ENCODE measurements at places on chromosomes 16 and 17.
A peak's percentile ranks its signal among the peaks of the same experiment; 100 is the strongest.

DNA sequence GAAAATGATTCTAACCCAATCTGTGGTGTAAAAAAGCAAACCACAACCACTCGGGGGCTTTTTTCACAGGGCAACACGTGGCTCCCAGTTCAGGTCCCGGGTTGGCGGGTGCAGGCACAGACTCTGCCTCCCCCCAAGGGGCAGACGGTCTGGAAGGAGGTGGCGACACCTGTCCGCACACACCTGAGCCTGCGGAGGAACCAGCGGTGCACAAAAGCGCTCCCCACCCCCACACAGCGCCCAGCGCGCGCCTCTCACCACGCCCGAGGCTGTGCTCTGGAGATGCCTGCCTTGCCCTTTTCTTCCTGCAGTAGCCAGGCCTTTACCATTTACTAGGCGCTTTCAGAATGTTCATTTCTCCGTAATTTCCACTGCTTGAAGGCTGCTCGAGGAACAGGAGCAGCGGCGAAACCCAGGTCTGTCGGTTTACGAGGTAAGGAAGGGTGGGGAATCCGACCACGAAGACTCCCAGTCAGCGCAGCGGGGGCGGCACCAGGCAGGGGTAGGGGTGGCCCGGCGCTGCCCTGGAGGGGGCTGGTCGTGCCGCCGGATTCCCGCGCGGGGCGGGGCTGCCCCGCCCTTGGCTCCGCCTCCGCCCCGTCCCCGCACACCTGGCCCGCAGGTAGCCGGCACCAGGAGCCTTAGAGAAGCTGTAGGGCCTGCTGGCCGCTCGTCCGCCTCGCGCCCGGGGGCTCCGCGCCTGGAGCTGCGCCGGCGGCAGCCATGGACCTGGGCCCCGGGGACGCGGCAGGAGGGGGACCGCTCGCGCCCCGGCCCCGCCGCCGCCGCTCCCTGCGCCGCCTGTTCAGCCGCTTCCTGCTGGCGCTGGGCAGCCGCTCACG lies at the start of gene USP43:
Gene USP43 (plus strand): TSS at position 608 of the 842 bp plus-strand sequence. CDS start 116 bp downstream, at position 724.
- peak; percentile 19 for DNase-seq

- DNase-seq, result no peak
Observed at GRCh38 chr16:54694651-54695050, 236.0 kb upstream of the IRX5 start.

DNA sequence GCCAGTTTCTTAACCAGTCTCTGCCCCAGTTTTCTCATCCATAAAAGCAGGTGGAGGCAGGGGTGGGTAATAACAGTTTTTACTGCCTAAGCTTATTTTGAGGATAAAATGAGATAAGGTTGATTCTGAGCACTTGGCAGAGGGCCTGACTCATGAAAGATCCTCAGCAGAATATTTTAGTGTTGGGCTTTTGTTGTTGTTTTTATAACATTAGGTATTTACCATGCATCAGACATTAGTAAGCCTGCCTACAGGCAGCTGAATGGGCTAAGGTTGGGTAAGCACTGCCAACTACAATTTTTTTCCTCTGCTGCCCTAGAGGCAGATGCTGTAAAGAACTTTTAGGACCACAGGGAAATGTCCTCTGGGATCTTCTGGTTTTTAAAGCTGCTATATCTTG lies 43.1 kb downstream of the SCNN1G start:
- no peak for DNase-seq

DNA sequence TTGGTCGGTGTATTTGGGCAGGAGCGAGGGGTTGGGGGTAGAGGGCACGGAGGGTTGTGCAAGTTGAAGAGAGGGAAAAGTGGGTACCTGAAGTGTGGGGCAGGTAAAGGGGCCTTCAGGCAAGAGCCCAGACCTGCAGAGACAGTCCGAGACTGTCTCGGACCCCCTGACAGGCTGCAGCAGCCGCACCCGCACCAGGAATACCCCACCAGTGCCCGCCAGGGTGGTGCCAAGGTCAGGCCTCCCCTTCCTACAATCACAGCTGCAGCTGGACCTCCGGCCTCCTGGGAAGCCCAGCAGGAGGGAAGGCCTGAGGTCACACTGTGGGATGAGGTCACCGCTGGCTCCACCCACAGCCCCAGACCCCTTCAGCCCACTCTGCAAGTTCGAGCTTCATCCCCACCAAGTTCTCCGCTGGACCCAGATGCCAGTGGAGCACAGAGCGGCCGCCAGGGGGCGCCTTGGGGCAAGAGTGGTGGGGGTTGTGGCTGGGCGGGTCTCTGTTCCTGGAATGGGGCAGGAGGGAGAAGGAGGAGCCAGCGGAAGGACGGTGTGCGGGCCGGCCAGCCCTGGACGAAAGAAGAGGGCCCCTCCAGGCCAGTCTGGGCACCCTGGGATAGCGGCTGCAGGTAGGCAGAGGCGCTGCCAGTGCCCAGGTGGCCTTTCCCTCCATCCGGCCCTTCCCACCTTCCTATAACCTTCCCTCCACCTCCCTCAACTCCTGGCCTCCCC lies at the start of gene HSD3B7:
Gene HSD3B7 (plus strand): TSS at position 539 of the 732 bp plus-strand sequence. CDS start 452 bp downstream, outside the sequence.
- peak; percentile 54 for DNase-seq

- DNase-seq, result no peak
Observed at GRCh38 chr17:77772899-77773358, 185.6 kb upstream of the TNRC6C start.

GRCh38 chr17:76873856-76874255 lies 5.7 kb downstream of the MGAT5B start:
- DNase-seq, result no peak

GRCh38 chr17:51250314-51250840 lies 9.5 kb downstream of the MBTD1 start:
- no peak for DNase-seq

DNA sequence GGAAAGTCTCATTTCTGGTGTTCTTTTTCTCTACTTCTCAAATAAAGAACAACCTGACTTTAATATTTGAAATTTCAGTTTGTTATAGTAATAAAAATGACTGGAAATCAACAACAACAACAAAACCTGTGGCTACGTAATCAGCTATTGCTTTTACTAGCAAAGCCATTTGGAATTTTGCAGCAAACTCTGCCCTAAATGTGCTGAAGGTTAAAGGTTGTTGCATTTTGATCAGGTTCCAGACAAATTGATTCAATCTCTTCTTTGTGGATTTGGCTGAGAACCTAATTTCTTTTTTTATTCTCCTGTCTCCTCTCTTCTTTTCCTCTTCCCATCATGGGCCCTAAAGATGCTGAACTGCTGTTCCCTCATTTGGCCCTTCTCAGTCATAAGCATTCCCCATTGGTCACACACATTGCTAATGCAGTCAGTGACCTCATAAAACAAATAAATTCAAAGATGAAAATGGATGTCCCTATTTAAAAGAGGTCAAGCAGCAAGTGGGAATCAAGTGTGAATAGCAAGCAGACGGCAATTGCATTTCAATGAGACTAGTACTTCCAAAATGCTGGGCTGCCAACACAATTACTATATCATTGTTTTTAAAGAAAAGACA lies 795.1 kb upstream of the CDH8 start:
- no peak for DNase-seq

DNA sequence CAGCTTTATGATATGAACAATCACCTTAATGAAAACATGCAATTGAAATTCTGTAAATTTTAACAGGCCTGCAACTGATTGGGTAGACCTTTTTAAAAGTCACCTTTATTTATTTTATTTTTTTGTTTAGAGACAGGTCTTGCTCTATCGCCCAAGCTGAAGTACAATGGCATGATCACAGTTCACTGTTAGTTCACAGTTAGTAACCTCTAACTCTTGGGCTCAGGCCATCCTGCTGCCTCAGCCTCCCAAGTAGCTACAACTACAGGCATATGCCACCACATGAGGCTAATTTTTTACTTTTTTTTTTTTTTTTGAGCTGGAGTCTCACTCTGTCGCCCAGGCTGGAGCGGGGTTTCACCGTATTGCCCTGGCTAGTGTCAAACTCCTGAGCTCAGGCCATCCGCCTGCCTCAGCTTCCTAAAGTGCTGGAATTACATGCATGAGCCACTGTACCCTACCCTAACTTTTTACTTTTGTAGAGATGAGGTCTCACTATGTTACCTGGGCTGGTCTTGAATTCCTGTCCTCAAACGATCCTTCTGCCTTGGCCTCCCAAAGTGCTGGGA lies 28.0 kb downstream of the AP1G1 start:
- DNase-seq, result no peak

GRCh38 chr16:57667526-57668262 lies 412 bp upstream of the ADGRG3 start:
- DNase-seq, result no peak

DNA sequence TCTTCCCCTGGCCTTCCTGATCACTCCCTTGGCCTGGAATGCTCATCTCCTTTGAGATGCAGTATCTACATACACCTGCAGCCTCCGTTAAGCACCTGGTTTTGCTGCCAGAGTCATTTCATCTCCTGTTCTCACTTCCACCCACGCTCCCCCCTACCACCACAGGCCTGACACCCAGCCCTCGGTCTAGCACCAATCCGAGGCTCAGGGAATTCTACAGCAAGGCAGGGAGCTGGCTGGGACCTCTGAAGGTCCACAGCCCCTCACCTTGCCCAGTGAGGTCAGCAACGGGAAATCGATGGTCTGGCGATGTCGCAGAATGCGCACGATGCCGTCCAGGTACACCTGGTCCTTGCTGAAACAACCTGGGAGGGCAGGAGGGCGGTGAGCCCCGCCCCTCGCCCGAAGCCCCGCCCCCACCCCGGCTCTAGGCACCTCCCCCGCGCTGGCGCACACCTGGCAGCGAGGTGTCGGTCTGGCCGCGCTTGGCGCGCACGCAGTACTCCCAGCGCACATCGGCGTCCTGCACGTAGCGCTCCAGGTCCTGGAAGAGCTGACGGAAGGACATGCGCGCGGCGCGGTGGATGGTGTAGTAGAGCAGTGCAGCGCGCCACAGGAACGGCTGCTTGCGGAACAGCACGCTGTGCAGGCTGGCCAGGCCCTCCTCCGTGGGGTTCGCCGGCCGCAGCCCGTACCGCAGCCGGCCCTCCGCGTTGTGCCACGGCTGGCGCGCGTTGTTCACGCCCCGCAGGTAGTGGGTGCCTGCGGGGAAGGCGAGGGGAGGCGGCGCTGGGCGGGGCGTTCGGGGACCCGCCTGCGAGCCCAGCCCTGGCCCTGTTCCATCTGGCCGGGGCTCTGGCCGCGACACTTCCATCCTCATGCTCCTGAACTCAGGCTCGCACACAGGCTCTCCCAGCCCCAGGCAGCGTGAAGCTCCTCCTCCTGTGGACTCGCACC lies 5.7 kb downstream of the MATCAP1 start:
- peak; percentile 81 for DNase-seq

- DNase-seq, result peak; percentile 41
Observed at GRCh38 chr17:78986649-78987328, 7.1 kb upstream of the LGALS3BP start.

DNA sequence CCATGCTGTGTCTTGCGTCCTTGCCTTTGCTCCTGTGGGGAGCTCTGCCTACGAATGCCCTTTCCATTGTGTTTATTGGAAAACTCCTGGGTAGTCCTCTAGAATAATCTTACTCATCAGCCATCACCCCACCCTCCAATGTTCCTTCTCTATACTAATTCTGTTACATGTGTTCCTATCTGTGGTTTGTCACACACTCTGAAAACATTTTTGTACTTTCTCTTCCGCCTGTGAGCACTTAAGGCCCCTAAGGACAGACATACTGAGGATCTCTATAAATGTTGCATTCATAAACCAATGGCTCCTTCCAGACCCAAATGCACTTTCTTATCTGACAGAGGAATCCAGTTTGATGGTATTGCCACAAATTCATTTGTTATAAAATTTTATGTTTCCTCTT lies 53.9 kb upstream of the MON1B start:
- no peak for DNase-seq

DNA sequence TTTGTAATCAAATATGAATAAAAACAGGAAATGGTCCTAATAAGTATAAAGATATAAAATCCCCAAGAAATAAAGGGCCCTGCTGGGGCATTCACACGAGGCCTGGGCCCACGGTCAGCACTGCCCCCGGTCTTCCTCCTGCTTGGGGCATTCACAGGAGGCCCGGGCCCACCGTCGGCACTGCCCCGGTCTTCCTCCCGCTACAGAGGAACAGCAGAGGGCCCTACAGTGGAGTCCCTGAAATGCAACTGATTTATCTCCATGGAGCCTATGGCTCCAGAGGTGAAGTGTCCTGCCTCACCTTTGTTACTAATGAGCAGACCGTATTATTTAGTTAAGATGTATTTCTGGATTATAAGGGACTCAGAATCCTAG lies 46.5 kb downstream of the MAP1LC3B start:
- no peak for DNase-seq

DNA sequence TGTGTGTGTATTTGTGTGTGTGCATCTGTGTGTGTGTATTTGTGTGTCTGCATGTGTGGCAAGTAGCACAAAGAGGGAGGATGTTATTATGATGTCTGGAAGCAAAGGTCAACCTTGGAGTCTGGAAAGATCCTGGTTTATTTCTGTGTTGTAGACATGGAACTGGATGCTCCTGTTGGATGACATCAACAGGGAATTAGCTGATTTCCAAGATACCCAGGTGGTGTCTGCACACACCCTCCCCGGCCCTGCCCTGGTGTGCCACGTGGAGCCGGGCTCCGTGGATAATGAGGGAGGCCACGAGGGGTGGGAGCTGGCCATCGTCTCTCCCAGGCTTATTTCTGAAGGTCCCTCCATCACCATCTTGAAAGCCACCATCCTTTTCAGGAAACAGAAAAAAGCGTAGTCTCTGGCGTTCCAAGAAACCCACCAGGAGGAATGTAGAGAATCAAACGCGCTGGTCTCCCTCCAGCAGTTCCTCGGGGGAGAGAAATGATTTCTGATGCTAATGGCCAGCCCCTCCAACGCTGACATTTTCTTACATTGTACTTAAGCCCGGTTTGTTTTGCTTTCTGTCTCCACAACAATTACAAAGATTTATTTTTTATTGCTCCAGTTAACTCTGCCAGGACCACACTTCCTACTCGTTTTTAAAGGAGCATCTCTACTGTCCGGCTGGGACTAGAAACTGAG lies 93.3 kb downstream of the FOXL1 start:
- DNase-seq, result no peak

DNA sequence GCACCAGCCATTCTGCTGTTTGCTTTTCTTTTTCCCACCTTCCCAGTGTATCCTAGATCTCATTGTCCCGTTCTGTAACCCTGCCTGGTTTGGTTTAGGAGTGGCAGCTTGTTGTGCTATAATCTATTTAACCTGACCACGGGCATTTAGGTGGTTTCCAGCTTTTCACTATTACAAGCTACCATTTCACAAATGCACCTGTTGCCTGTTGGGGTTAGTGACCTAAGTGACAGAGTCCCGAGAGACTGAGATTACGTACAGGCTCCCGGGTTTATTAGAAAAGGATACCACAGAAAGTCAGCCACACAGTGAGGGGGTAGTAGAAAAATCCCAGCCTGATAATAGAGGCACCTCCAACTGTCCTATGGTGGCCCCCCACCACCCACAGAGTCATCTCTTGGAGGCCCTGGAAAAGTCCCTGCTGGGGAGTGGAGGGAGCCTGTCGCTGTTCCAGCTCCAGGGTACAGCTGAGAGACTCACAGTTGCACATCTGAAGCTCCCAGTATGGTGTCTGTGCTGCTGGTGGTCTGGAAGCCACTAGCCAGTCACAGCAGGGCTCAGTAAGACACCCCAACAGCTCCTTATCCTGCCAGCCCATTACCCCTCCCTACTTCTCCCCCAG lies 21.2 kb downstream of the CLEC16A start:
- no peak for DNase-seq

- DNase-seq, result no peak
Observed at GRCh38 chr16:25568991-25569390, 122.8 kb upstream of the HS3ST4 start.

- DNase-seq, result no peak
Observed at GRCh38 chr17:81285179-81285878, 9.8 kb downstream of the SLC38A10 start.
